ENCODE measurements at places on chromosomes 5 and 9.

DNA sequence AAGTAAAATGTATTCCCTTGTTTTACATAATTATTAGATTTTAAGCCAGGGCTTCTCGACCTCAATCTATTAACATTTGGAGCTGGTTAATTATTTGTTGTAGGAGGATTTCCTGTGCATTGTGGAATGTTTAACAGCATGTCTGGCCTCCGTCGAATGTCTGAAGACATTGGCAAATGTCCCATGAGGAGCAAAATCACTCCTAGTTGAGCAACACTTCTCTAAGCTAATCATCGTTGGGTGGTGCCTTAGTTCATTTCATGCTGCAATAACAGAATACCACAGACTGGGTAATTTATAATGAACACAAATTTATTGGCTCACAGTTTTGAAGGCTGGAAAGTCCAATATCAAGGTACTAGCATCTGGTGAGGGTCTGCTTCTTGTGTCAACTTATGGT lies 13.4 kb upstream of the VPS13A start:
- DNase-seq = no peak

GRCh38 chr5:171676286-171676944 lies 109.2 kb upstream of the SMIM23 start:
- DNase-seq = no peak

- no peak for DNase-seq
Observed at GRCh38 chr5:128774605-128775004, 190.7 kb upstream of the SLC27A6 start.

- no peak for DNase-seq
Observed at GRCh38 chr5:135016861-135017290, 17.2 kb downstream of the PITX1 start.

Data from D341Med (cell line).